ENCODE measurements at places on chromosomes 3 and 15.

DNA sequence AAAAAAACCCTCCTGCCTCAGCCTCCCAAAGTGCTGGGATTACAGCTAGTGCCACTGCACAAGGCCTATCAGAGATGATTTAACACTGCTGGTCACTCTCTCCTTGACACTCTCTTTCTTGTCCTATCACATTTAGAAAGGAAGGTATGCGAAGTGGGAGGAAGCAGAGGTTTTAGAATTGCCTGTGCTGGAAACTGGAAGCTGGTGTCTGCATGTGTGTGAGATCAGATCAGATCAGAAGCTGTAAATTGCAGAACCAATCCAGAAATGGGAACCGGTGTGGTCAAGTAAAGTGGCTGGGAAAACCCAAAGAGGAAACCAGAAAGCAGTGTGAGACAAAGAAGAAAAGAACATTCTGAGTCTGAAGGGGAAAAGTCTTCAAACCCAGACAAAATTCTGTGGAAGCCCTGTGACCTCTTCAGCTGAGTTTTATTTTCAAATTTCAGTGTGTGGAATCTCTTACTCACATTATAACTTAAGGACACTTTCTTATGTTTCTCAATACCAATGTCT, 2.8 kb downstream of the EFHB start:
- no peak for DNase-seq

- DNase-seq: no peak
These were observed 158.7 kb downstream of the GHSR start for GRCh38 chr3:172289583-172289982.

DNA sequence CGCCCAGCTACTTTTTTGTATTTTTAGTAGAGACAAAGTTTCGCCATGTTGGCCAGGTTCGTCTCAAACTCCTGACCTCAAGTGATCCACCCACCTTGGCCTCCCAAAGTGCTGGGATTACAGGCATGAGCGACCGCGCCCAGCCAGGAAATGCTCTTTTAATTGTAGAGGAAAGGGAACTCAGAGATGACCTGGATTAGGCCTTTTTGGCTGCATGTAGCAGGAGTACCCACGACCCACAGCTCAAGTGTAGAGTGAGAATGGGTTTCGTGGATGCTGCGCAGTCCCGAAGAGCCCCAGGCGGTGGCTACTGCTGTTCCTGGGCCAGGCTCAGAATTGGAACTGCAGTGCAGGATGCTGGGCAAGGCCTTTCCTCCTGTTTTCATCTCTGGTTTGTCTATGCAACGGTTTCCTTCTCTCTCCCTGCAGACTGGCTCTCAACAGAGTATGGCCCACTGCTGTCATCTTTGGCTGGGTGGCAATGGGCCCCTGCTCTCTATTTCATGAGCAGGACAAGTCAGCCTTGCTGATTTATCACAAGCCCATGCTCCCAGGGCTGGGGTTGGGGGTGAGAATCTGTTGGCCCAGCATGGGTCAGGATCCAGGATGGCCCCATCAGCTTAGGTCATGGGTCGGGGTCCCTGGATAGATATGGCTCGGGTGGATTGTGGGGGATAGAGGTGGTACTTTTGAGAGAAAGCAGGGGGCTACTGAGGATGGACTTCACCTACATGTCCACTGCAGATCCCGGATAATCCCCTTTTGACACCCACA, 51.2 kb downstream of the GASK1A start:
- no peak for DNase-seq

- DNase-seq: no peak
These were observed 48.2 kb upstream of the CSPG4 start for GRCh38 chr15:75760704-75761435.

DNA sequence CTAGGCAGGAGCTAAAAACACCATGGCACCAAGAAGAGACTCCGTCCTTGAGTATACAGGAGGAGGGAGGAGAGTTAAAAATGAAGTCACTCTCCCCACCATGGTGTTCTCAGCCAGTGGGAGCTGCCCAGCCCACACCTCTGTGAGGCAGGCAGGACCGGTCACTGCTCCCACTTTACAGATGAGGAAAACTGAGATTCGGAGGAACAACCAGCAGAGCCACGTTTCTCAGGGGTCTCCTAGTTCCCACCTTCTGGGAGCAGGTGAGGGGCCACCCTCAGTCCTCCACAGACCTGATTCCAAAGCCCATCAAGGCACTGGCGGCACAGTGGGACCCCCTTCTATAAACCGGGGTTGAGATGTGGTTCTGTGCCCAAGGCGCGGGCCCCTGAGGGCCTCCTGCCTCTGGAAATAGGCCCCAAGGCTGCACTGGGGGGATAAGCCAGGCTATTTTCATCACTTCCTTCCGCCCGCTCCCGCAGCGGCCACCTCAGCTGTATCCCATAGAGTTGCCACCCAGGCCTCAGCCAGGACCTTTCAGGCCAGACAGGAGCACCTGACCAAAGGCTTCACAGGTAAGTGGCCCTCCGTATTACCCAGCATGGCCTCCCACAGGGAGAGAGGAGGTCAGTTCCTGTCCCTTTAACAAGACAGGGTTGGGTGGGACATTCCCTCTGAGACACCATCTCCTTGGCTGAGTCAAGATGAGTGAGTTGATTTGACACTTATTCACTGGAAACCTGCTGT, at the start of gene GP9:
Gene GP9 (plus strand): TSS at position 504 of the 747 bp plus-strand sequence. CDS start 961 bp downstream, outside the sequence.
- no peak for DNase-seq

All from iris pigment epithelial cell (primary cell).